Activated T-cell treated with anti-CD3 and anti-CD28 coated beads for 48 hours (primary cell): ENCODE measurements at places on chromosomes 3 and 15.

DNA sequence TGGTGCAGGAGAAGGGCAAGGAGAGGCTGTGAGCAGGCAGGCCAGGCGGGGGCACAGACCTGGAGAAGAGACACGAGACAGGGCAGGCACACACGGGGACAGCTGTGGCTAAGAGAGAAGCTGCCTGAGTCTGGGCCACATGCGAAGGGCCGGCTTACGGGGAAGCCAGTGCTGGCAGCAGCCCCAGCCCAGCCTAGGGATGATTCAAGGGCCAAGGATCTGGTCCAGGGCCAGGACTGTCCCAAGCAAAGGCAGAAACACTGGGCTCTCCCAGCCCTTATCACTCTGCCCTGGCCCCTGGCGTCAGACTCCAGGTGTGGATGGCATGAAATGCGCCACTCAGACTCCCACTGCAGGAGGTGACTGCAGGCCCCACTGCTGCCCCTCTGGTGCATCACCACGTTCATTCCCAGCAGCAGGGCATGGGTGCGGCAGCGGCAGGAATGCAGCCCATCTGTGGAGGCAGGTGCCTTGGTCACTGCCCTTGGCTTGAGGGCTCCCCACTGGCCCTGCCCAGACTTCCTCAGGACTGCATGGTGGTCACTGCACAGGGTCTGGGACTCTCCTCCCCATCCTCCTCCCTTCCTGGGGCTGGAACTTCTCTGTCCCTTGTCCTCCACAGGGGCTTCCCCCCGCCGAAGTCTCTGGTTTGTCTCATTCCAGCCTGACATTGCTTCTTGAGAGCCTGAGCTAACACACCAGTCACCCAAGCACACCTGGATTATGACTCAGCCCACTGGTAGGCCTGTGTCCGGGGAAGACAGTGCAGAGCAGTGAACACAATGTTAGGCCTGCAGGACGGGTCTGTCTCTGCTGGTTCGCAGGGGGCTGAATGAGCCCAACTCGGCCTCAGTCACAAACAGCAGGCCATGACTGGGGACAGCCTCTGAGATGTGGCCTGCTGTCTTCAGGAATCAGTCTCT, 69.3 kb downstream of the TBC1D2B start:
- DNase-seq, result no peak

- no peak for DNase-seq
These were observed 7.8 kb upstream of the SLCO3A1 start for GRCh38 chr15:91845720-91846119.

DNA sequence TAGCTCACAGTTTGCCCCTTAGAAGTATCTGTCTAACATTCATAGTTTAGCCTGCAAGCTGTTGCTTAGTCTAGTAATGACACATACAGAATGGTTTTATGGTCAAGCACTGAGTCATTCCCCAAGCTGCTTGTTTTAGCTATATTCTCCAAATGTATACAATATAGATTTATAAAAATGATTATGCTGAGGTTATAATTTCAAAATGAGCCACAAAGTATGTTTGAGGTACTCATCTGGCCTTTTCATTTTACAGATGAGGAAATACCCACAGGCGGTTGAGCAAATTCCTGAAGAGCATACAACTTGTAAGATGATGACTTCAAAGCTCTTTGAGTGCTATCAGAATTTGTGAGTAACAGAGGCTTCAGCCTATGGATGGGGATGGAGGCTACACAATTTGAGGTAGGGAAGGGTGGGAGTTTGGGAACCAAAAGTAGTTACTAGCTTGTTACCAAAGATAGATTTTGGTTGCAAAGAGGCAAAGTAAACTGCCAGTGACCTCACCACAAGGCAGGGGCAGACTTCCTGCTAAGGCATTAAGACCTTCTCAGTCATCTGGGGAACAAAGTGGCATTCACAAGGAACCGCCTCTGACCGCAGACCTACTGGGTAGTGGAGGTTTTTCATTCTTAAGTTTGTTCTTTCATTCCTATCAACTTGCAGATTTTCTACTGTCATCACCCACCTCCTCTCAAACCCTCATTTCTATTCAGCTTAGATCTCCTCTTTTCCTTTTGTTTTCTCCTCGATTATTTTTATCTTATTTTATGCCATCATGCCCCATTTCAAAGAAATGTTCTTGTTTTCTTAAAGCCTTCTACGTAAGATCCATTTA, 257.2 kb upstream of the NECTIN3 start:
- peak; percentile 35 for DNase-seq

DNA sequence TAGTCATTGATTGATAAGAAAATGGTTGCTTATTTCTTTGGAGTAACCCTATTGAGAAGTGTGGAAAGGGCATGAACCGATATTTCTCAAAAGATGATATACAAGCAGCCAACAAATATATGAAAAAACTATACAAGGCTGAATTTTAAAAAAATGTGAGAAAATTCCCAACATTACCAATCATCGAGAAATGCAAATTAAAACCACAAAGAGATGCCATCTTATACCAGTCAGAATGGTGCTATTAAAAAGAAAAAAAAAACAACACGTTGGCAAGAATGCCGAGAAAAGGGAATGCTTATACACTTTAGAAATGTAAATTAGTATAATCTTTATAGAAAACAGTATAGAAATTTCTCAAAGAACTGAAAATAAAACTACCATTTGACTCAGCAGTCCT, 77.7 kb upstream of the ROBO1 start:
- DNase-seq, result no peak

GRCh38 chr15:67521783-67522568, 1.0 kb downstream of the C15orf61 start:
- no peak for DNase-seq

DNA sequence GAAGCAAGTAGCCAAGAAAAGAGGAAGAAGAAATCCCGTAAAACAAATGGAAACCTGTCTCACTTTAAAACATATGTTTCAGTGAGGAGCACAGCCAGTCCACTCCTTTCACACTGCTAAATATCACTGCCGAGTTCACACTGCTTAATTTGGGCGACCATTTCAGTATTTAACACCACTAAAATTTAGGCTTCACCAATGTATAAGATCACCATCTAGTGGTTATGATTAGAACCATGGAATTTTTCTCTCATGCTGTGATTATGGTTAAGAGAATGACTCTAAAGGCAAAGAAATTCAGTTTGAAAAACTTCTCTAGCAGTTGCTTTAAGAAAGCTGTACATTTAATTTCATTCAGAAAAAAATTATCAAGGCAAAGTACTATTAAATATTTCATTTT, 16.6 kb downstream of the SLC4A7 start:
- no peak for DNase-seq

GRCh38 chr3:132643366-132643765, 16.2 kb downstream of the ACAD11 start:
- DNase-seq, result no peak
